ENCODE measurements at places on chromosomes 6 and 20.

DNA sequence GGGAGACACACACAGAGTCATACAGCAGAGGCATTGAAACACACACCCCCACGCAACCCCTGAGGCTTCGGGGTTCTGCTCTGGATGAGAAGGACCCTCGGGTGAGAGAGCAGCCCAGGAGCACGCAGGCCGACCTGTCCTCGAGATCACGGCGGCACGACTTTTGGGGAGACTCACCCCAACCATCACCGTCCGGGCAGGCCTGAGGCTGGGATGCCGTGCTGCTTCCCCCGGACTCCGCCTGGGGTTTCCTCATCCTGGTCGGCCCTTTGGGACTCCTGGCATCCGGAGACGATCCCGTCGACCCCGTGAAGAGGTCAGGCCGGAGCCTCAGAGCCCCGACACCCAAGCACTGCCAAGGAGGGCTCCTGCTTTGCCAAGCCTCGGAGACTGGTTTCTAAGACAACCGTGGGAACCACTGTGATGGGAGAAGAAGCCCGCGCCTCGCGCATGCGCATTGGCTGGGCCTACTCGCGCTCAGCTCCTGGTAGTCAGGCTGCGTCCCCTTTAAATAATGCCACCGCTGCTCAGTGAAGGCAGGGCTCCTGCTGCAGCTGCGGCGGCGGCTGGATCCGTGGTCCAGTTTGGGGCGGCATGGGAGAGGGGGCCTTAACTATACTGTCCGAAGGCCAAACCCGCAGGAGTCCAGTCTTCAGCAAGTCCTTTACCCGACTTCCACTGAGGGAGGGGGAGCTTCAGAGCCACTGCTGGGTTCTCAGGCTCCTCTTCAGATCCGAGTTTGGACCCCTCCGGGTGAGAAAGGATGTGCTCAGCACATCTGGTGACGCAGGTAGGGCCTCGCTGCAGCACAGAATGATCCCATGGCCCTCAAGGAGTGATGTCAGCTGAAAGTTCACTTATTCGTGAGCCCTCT lies 171.4 kb upstream of the ZNF337 start:
- DNase-seq: no peak

DNA sequence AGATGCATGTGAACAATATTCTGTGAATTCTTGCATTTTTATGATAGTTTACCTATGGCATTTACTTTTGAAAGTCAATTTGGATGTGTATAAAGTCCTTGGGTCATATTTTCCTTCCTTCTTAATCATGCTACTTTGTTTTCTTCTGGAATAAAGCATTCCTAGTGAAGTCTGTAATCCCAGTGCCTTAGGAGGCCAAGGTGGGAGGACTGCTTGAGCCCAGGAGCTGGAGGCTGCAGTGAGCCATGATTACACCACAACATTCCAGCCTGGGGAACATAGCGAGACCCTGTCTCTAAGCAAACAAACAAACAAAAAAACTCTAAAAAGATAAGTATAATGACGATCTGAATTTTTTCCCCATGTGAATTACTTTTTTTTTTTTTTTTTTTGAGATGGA lies 69.7 kb upstream of the SYNCRIP start:
- DNase-seq: no peak

GRCh38 chr6:45746046-45746445 lies 269.6 kb downstream of the CLIC5 start:
- DNase-seq: no peak

DNA sequence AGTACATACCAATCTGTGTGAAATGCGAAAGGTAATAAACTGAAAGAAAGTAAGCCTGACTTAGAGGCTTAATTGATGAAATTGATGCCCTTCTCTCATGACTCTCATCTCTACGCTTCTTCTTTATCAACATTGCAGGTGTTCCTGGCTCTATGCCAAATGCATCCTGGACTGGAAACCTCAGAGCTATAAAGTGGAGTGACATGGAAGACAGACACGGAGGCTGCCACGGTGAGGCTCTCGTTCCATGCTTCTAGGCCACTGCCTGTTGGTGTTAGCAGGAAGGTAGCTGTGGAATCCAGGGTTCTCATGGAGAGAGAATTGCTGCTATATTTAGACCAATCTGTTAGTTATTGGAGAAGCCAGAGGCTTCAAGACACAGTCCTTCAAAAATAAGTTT lies 73.2 kb downstream of the C6orf52 start:
- no peak for DNase-seq

- peak; percentile 38 for DNase-seq
Observed at GRCh38 chr6:90131614-90132423, 164.8 kb downstream of the BACH2 start.

GRCh38 chr6:157150076-157150475 lies 173.2 kb downstream of the TMEM242 start:
- no peak for DNase-seq

DNA sequence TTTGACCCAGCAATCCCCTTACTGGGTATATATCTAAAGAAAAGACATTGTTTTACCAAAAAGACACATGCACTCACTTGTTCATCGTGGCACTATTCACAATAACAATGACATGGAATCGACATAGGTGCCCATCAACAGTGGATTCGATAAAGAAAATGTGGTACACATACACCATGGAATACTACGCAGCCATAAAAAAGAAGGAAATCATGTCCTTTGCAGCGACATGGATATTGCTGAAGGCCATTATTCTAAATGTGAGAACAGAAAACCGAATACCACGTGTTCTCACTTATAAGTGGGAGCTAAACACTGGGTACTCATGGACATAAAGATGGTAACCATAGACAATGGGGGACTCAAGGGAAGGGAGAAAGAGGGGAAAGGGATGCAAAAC lies 222.3 kb downstream of the RNGTT start:
- DNase-seq: no peak
